ENCODE measurements at places on chromosomes 6 and 20.

DNA sequence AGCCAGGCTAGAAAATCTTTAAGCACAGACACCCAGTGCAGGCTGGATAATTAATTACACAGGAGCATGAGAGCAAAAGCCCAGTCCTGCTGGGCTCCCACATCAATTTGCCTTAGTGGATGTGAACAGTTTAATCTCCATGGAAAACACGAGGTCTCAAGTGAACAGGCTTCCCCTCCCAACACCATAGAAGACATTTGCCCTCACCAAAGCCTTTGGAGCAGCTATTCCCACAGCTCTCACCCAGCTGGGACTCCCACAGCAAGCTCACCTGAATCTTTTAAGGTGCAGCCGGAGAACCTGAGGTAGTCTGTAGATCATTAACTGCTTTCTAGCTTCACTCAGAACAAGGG is 12.0 kb downstream of the TOMM6 start:
- no peak for DNase-seq

DNA sequence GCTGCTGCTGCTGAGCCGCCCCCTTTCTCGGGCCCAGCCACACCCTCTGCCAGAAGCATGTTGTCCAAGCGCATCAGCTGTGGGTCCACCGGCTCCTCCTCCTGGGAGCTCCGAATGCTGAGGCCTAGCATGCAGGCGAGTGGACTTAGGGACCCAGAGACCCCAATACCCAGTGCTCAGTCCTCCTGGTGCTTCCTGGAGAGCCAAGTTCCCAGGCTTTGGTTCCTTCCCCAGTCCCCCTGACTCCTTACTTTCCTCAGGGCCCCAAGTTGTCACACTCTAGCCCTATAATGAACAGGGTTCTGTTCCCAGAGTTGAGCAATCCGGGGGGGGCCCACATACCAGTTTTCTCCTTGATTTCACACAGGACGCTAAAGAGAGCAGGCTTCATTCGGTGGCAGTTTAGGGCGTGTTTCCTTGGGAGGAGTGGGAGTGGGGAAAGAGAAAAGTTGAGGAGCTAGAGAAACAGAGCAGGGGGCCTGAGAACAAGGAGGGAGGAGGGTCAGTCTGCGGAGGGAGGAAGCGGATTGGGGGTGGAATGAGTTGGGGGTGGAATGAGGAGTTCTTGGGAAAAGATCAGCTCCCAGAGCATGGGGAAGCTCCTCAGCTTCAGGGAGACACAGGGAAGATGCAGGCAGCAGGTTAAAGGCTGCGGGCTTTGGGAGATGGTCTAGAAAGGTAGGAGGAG is 1.5 kb downstream of the PBX2 start:
- DNase-seq, result no peak

- no peak for DNase-seq
These were observed 39.7 kb upstream of the TMEM170B start for GRCh38 chr6:11497881-11498280.

DNA sequence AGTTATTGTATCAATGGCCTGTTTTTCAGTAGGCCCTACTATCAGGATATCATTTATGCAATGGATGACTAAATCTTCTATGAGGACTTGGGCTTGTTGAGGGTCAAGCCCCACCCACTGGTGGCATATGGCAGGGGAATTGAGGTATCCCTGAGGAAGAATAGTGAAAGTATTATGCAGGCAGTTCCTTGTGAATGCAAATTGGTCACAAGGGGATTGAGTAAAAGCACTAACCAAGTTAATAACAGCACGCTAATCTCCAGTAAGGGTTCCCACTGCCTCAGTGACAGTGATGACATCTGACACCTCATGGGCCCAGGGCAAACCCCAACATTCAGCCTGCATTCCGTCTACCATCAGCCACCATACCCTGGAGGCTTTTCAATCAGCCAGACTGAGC is 14.9 kb downstream of the BPIFA1 start:
- no peak for DNase-seq

DNA sequence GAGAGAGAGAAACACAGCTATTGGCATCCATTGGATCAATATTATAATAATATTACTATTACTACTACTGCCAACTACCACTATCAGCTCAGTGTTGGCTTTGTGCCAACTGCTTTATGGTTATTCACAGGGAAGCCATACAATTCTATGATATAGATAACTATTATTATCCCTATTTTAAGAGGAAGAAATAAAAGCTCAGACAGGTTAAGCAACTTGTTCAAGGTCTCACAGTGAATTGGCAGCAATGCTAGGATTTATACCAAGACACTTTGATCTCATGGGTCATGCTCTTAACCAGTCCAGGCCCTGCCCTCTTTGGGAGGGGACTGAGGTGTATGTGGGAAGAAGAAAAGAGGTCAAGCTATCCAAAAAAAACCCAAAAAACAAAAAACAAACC is 82.0 kb upstream of the TRAF3IP2 start:
- DNase-seq, result no peak

DNA sequence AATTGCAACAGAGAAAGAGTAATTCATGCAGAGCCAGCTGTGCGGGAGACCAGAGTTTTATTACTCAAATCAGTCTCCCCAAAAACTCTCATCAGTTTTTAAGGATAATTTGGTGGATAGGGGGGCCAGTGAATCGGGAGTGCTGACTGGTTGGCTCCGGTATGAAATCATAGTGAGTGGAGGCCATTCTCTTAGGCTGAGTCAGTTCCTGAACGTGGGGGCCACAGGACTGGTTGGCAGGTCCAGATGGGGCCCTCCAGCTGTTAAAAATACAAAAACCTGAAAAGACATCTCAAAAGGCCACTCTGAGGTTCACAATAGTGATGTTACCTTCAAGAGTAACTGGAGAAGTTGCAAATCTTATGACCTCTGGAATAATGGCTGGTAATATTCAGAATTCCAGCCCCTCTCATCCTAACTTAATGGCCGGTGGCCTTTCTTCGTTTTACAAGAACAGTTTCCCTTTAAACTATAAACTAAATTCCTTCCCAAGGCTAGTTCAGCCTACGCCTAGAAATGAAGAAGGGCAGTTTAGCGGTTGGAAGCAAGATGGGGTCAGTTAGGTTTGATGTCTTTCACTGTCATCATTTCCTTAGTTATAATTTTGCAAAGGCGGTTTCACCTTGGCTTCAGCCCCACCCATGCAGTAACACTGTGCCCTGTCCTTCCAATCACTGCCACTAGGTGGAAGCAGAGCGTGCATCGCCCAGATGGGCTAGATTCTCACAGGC is 6.8 kb upstream of the MICA start:
- DNase-seq, result peak; percentile 46

DNA sequence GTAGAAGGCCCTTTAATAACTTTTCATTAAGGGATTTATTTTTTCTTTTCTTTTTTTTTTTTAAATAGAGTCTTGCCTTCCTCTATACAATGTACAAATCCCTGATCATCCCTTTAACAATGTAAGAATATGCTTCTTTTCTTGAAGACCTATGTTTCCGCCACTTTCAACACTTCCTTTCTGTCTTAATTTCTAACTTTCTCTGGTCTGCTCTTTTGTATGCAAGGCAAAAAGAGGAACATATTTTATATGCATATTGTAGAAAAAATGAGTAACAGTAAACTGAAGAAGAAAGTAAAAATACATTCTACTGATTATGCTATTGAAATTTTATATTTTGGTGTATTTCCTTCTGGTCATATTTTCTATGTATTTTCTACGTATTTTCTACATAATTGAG is 484.7 kb downstream of the TFAP2B start:
- DNase-seq, result no peak

DNA sequence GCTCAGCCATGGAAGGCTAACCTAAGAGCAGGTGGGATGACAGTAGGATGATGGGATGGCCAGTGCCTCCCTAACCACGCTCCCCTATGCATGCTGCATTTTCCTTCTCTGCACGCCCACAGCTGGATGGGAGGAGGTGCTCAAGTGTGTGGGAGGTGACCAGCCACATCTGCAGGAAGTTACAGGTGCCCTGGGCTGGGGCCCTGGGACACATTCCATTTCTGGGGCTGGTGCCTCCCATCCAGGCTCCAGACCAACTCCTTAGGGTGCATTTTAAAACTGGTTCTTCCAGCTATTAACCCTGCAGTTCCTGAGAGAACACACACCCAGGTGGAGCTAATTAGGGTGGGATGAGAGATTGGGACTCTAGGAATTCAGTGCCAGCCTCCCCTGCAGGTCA is 135.3 kb upstream of the ARMC2 start:
- DNase-seq, result no peak

- DNase-seq, result no peak
These were observed 52.4 kb upstream of the SPDEF start for GRCh38 chr6:34608321-34609091.

- DNase-seq, result no peak
These were observed 241.1 kb downstream of the PREX1 start for GRCh38 chr20:48586730-48587129.

- DNase-seq, result peak; percentile 23
These were observed 351.0 kb downstream of the BCKDHB start for GRCh38 chr6:80457439-80457933.

Measured in nucleus accumbens (tissue), 56 donors.